ENCODE measurements at places on chromosomes 1 and 21.

DNA sequence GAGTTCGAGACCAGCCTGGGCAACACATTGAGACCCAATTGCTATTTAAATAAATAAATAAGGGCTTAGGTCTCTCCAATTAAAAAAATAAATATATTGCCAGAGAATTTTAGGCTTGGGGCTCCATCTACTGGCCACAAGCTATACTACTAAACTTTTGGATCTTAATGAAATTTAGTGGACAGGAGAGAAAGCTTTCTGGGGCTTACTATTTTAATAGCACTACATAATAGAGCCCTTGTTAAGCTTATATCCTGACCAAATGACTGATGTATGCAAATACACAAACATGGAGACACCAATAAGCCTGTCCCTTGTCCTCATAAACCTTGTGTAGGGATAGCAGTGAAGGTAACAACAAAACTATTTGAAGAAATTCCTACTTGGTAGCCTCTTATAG, 18.4 kb downstream of the CCT3 start:
- DNase-seq, result peak; percentile 42

GRCh38 chr1:159211331-159212136, 6.9 kb downstream of the ACKR1 start:
- DNase-seq, result peak; percentile 12

DNA sequence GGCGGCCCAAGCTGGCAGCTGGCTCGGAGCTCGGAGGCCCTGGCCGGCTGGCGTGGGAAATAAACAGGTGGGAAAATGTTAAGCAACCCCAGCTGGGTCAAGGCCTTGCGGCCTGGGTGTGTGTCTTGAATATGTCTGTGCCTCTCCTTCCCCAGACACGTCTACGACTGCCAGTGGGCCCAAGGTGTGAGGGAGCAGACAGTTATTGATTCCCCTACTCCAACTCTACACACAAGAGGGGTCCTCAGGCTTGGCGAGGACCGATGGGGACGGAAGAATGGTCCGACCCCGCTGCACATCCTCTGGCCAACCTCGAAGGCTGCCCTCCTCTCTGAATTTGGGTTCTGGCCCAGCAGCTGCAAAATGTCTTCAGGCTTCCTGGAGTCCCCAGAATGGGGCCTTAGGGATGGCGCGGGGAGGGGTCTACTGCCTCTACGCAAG, 2.2 kb downstream of the IL22RA1 start:
- no peak for DNase-seq

- DNase-seq, result no peak
Measured at GRCh38 chr1:16131636-16132324, 24.1 kb downstream of the EPHA2 start.

- DNase-seq, result no peak
Measured at GRCh38 chr21:45105906-45106485, 31.6 kb downstream of the ADARB1 start.

DNA sequence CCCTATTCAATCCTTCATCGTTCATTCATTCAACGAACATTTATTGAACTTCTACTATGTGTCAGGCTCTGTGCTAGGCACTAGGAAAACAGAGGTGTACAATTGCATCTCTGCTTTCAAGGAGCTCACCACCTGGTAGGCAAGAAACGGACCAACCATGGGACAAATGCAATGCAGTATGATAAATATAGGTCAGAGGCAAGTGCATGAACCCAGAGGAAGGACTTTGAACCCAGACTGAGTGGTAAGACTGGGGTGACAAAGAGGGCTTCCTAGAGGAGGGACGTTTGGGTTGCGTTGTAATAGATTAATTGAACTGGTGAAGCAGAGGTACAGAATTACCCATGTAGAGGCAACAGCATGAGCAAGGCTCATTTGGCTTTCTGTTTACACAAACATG, 16.4 kb downstream of the CD2 start:
- DNase-seq, result no peak

DNA sequence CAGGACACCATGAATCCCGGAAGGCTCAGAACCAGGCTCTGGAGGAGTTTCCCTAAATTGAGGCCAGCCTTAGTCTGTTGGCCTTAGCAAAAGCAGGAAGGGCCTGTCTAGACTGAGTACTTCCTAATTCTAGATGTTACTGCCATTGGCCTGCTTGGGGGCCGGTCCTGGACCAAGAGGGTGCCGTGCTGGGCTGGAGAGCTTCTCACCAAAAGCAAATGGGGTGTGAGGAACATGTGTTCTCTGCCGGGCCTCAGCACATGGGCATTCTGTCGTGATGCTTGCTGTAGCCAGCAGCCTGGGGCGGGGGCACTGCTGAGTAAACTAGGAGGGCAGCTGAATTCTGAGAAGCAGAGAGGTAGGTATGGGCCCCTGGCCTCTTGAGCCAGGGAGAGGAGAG, 35.7 kb upstream of the MAN1C1 start:
- no peak for DNase-seq

DNA sequence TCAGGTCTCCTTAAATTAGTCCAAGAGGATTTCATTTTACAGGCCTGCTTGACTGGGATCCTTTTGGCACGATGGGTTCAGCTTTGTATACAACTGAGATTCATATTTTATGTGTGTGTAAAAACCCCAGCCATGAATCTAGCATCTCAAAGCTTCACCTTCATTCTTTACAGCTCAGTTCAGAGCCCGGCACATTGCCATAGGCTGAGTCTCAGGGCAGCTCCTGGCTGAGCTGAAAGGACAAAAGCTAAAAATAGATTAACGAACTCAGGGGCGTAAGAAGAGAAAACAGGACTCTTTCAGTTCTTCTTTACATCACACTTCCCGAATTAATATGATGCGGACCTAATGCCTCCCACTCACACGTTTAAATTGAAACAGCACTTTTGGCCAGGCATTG, 262.8 kb upstream of the PBX1 start:
- DNase-seq, result no peak

DNA sequence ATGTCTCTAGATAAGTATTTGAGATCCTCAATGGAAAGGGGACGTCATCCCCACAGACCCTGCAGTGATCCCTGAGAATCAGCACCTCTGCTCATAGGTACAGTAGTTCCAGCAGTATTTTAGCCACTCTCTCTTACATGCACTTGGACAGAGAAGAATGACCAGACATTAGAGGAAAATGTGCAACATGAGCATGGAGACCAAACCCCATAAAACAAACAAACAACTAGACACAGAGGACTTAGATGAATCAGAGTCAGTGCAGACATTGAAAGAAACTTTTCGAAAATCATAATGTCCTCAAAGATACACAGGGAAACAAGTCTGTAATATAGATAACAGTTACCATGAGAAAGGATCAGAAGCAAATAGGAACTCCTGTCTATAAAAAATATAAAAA, 108.2 kb downstream of the LYPLAL1 start:
- DNase-seq, result no peak

DNA sequence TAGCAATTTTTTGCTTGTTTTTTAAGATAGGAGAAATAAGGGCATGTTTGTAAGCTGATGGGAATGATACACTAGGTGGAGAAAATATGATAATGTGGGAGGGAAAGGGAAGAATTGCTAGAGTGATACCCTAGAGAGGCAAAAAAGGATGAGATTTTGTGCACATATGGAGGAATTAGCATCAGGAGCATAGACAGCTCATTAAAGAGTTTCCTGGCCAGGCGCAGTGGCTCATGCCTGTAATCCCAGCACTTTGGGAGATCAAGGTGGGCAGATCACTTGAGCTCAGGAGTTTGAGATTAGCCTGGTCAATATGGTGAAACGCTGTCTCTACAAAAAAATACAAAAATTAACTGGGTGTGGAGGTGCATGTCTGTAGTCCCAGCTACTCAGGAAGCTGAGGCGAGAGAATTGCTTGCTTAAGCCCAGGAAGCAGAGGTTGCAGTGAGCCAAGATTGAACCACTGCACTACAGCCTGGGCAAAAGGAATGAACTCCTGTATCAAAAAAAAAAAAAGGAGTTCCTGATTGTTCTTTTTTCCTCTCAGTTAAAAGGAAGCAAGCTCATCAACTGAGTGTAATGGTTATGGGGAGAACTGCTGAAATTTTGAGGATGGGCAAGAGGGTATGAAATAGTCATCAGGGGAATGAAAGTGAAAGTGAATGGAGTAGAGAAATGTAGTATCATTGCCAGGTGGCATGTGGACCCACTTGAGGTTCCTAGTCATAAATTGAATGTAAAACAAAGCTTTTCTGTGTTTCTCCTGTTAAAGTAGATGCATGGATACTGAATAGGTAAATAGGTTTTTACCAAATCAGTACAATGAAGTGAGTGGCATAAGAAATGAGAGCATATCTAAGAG, 35.5 kb downstream of the SH3GLB1 start:
- DNase-seq, result no peak

GRCh38 chr1:13498553-13498952, 15.2 kb downstream of the LRRC38 start:
- no peak for DNase-seq

- DNase-seq, result no peak
Measured at GRCh38 chr1:210800301-210800700, 333.6 kb downstream of the KCNH1 start.

DNA sequence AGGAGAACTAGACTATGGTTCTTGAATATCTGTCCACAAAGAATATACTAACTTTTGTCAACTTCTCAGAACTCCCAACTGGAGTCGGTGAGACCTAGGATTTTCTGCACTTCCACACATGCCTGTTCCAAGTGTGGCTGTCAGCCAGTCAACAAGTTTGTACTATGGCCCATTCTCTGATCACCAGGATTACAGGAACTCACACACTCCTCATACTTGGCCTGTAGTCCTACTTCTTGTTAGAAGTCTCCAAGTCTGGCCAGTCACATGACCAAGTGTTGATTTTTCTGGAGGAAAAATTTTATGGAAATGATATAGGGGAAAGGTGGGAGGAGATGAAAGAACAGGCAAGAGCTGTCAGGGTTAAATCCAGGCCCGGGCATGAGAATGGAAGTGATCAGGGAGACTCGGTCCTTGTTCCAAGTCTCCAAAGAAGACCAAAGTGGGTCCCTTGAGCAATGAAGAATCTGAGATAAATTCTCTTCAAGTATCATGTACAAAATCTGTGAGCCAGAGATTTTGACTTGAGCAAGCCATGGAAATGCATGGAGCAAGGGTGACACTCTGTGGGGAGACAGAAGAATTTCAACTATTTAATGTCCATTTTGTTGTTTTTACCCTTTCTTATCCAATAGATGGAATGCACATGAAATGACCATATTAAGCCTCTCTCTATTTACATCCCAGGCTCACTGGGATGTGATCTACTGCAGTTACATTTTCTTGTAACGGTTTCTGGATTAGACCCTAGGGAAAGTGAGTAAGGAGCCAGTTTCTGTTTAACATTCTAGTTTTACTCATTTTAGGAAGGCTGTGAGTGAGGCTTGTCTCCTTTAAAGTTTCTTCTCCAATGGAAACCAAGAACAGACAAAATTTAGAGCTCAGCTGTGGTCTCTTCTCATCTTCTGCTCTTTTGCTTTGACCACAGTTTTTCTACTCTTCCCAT, 320.9 kb downstream of the ASTN1 start:
- peak; percentile 14 for DNase-seq

GRCh38 chr1:7561331-7561921, 209.7 kb upstream of the VAMP3 start:
- no peak for DNase-seq

- DNase-seq, result no peak
Measured at GRCh38 chr1:54950006-54950368, 30.4 kb upstream of the TMEM61 start.

DNA sequence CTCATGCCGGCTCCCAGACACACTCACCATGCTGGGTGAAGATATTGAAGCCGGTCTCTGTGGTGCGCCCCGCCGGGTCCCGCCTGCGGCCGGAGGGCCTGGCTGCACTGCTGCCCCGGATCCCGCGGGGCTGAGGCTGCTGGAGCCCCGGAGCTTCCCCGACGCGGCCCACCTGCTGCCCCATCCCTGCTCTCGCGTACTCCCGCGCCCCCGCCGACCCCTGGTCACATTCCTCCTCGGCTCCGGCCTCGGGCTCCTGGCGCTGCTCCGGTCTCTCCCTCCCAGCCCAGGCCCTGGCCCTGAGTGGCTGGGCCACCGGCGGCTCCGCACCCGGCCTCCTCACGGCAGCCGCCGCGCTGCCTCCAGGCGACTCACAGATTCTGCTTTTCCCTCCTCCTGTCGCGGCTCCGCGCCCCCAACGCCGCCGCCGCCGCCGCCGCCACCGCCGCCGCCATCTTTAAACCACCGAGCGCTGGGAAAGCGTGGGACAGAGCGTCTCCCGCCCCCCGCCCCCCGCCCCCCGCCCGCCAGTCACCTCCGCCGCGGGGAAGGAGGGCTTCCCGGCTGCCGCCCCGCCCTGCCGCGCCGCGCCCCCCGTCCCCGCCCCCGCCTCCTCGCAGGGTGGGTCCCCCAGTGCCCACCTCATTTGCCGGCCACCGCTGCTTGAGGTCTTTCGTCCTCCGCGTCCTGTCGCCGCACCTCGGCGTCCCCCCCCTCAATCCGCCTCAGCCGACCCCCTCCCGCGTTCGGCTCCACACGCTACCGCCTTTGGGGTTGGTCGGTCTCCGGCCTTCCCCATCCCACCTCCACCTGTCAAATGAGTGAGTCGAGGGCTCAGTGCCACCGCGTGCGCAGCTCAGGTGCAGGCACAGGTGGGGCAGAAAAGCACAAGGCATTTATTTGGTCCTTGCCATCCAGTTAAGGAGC, at the start of gene ABL2:
TSS of gene ABL2 (minus strand) at position 464 of the 927 bp plus-strand sequence. CDS start at position 184, 280 bp downstream.
- DNase-seq, result peak; percentile 16

- peak; percentile 29 for DNase-seq
Measured at GRCh38 chr1:40880813-40881549, 18.8 kb upstream of the CITED4 start.

- no peak for DNase-seq
Measured at GRCh38 chr1:202084791-202085681, 37.7 kb upstream of the GPR37L1 start.

- DNase-seq, result no peak
Measured at GRCh38 chr1:117093091-117093534, 28.4 kb downstream of the TRIM45 start.

DNA sequence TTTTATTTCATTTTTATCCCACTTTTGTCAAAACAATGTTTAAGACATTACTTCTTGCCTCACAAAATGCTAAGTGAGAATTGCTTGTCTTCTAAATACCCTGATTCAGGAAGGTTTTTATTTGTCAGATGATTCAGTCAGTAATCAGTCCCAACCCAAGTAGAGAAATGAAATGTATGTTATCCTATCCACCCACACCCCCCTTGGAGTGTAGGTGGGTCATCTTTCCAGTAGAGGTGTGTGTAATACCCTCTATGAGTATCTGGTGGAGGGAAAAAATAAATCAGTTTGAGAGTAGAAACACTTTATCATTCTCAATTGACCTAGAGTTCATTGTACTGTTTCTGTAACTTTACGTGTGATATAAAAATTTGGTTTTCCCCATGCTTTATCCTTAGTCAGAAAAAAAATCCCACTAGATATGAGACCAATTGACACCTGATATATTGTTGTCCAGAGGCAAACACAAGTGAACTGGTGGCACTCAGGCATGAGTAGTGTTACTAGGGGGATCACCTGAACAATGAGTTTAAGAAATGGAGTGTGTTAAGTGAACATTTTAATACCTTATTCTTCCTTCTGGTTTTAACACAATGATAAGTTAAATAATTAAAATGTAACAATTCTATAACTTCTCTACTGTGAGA, 153.8 kb upstream of the C1orf105 start:
- no peak for DNase-seq

DNA sequence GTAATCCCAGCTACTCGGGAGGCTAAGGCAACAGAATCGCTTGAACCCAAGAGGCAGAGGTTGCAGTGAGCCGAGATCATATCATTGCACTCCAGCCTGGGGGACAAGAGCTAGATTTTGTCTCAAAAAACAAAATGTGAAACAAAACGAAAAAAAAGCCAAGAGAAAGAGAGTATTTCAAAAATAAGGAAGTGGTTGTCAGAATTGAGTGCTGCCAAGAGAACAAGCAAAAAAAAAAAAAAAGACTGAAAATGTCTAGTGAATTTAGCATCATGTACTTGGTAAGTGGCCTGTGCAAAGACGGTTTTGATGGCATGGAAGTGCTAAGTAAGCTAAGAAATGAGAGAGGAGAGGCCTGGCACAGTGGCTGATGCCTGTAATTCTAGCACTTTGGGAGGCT, 14.3 kb downstream of the KPNA6 start:
- no peak for DNase-seq
